Stimulated activated CD4-positive, alpha-beta T cell treated with anti-CD3 and anti-CD28 coated beads, Interleukin-1b, Interleukin-23, amount 100 ng/mL, for 1 hour (primary cell): ENCODE measurements at places on chromosomes 1 and 21.

DNA sequence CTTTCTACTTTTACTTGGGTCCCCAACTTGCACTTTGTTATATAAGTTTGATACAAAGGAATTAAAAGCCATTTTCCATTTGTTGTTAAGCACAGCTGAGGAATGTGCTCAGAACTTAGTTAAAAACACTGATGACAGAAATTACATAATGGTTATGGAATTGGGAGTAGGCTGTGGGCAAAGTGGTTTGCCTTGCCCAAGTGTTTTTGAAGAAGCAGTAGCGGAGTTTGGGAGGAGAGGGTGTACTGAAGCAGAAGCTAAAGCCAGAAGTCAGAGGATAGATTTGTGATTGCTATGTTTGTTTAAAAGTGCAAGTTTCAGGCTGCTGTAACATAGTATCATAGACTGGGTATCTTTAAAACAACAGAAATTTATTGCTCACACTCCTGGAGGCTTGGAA, 391.8 kb downstream of the DUSP10 start:
- DNase-seq = no peak

DNA sequence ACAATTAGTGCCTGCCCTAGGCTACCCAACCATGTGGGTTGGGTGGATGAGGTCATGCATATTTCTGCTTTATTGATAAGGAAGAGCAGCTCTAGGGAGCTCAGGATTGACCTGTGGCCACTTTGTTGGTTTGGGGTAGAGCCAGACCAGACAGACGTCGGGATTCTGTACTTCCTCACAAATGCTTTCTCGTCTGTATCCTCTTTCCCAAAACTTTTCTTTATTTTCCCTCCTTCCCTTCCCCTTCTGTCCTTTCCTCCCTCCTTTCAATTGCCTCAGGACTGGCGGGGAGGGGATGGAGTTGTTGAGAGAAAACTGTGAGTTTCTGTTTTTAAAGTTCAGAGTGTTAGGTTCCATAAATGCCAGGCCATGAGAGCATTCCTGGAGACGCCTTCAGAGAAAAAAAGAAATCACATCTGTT, 68.0 kb downstream of the UCK2 start:
- DNase-seq = no peak

DNA sequence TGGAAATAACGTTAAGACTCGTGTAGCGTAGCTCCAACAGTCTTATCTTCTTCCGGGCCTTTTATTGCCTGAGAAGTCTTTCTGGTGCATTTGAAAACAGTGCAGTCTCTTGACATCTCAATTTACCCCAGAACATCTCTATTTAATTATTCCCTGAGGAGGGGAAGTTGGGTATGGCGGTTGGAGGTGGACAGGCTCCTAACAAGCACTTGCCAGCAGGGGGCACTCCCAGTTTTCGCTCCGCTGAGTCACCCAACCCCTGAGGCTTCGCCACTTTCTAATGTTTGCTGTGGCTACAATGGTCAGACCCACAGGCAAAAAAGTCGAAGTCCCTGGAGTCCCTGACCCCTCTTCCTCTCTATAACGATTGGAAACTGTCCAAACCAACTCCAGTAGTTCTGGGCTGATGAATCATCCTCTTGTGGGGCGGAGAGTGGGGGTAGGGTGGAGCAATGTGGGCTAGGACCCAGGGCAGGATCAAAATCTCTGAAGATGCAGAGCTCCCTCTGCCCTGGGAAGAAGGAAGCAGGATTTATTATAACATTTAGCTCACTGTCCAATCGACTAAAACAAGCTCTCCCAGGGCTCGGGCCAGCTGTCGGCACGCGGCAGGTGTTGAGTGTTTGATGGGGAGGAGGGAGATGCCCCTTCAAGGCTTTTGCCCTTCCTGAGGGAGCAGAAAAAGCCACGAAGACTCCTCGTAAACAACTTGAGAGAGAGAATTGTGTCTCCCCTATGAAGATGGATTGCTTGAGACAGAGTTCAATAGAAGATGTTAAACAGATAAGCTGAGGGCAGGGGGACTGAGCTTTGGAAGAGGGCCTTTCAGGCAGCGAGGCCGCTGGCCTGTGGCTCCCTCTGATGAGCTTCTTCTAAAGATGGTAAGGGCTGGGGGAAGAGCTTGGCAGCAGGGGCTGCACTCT, 85.7 kb downstream of the BRINP2 start:
- DNase-seq = no peak

GRCh38 chr1:20597650-20598049, 8.8 kb downstream of the CDA start:
- DNase-seq = no peak

DNA sequence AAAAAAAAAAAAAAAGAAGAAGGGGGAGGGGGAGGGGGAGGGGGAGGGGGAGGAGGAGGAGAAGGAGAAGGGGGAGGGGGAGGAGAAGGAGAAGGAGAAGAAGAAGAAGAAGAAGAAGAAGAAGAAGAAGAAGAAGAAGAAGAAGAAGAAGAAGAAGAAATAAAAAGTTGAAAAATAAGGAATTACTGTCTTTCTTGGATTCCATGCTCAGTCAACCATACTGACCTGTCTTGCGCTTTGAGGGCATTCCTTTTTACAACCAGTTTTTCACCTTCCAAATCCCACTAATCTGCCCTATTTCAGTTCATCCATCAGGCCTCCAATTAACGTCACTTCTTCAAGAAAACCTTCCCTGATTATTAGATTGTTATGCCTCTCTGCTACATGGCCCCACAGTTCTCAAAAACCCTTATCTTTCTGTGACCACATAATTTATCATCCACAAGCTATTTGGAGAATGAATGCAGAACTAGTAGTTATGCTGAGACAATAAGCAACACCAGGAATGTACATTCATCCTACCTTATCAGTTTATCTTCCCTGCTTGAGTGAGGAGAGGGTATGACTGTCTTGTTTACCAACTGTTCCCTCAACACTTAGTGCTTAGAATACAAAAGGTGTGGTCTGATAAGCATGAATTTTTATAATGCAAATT, 57.5 kb upstream of the GUCA2A start:
- no peak for DNase-seq

GRCh38 chr1:63690966-63691700, 82.7 kb upstream of the ROR1 start:
- no peak for DNase-seq

DNA sequence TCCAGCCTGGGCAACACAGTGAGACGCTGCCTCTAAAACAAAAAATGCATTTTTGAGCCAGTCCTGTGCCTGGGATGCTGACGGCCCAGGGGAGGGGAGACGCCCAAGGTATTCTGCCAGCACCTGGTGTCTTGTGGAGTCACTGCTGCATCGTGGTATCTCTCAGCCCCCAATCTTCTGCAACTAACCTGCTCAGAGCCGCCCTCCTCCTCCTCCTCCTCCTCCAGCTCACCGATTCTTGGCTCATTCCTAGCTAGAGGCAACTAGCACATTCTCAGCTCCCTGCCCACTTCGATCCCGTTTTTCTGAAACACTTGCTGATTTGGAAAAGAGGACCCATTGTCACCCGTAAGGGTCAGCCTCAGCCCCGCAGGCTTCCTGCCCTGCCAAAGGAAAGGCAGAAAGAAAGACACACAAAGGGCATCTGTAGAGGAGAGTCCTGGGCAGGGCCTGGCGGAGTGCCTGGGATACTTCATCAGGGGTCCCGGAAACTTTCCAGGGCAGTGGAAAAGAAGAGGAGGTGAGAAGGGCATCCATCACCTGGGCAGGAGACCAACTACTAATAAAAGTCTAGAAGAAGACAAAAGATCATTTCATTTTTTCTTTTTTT, 20.7 kb downstream of the GPR157 start:
- DNase-seq = no peak

- no peak for DNase-seq
Measured at GRCh38 chr1:200040481-200041138, 13.1 kb downstream of the NR5A2 start.

DNA sequence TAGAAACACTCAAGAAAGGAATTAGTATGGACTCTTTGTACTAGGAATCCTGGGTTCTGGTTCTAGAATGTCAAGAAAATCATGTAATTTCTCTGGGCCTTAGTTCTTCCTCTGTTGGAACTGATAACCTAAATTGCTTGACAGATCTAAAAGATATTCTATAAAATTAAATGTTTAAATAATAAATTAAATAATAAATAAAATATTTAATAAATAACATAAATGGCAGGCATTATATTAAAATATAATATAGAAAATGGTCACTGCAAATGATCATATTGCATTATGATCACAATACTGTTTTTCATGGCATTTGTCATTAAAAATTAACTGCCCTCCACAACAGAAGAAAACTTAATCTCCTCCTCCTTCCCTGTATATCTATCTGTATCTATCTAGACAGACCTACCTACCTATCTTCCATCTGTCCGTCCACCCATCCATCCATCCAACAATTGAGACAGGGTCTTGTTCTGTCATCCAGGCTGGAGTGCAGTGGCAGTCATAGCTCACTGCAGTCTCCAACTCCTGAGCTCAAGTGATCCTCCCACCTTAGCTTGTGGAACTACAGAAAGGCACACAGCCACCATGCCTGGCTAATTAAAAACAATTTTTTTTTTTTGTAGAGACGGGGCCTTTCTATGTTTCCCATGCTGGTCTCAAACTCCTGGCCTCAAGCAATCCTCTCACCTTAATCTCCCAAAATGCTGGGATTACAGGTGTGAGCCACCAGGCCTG, 16.4 kb downstream of the NUCKS1 start:
- DNase-seq = no peak

GRCh38 chr1:25103164-25103795, 129.0 kb downstream of the SYF2 start:
- no peak for DNase-seq

DNA sequence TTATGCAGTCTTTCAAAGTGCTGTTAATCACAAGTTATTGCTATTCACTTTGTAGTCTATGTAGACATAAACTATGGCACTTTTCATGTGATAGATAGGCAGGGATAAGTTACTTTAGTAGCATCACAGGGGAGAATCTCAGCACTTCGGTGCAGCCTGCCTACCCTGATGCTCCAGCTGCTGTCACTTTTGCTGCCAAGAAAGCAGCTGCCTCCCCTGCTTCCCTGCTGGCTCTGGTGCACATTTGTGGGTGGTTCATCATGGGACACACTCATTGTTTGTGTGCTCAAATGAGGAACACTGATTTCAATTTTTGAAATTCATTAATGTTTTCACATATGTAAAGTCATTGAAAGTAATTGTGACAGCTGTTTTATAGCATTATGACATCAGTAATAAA, 272.6 kb downstream of the S1PR1 start:
- DNase-seq = no peak

DNA sequence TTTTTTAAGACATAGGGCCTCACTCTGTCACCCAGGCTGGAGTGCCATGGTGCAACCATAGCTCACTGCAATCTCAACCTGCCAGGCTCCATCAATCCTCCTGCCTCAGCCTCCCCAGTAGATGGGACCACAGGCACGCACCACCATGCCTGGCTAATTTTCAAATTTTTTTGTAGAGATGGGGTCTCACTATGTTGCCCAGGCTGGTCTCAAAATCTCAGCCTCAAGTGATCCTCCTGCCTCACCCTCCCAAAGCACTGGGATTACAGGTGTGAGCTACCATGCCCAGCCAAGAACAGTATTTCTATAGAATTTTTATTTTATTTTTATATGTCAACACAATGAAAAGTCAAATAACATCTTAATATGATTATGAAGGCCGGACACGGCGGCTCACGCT, 10.9 kb downstream of the GNB1 start:
- DNase-seq = no peak

DNA sequence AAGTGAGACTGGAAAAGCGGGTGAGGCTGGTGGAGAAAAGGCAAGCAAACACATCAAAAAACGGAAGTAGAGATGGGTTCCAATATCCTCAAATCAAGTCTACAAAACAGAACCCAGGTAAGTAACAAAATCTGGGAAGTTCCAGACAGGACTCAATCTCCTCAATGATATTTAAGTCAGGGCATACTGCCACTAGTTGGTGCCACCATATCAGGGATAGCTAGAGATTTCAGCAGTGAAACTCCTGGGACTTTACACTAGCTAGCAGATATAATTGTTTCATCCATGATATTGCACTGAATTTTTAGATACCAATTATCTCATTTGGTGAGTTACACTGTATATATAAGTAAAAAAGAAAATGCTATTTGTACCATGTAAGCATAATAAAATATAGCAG, 52.0 kb downstream of the EYA3 start:
- no peak for DNase-seq

DNA sequence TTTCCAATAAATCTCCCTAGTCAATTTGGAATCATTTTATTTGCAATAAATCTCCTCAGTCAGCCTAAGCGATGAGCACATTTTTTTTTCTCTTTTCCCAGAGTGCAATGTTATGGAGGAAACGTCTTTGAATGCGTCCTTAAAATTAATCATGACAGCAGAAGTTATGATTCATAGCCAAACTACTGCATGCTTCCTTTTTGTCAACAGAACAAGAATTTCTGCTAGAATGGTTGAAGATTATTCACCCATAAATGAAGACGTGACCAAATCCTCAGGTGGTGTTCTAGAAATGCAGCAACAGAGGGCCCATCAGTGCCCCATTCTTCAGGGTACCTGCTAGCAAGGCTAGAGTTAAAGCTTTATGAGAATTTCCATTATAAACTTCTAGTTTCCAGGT, 407.9 kb upstream of the PKN2 start:
- no peak for DNase-seq

- no peak for DNase-seq
Measured at GRCh38 chr1:229062135-229062534, 208.8 kb upstream of the RAB4A start.

DNA sequence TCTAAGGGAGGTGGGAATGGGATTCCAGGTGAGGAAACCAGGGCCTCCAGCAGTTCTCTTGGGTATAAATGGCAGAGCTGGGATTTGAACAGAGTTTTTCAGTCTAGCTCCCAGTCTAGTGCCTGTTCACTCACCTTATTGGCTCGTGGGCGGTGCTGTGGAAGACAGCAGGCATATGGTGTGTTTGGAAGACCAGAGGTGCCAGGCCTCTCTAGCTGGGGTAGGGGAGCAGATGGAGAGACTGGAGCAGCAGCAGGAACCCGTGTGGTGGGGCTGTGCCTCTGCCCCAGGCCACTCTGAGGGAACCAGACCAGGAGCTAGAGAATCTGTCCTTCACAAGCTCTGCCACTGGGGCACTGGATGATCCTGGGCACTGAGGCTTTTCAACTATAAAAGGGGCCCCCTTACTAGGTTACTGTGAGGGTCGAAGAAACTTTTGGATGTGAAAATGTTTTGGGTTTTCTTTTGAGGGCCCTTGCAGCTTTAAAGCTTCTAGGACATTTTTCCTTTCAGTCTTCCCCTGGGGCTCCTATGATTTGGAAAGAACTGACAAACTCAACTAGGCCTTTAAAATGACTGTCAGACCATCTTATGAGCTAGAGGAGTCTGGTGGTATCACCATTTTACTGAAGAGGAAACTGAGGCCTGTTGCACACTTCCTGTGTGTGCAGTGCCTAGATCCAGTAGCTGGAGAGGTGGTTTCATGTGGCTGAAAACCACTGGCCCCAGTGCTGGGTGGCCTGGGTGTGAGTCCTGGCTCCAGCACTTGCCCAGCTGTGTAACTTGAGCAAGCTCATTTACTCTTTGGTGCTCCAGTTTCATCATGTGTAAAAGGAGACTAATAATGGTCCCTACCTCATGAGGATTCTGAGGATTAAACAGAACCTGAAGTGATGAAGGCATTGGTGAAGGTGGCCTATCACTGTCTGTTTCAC, 6.1 kb downstream of the DMRTB1 start:
- DNase-seq = no peak
